ENCODE measurements at places on chromosomes 7 and 10.

GRCh38 chr7:110105307-110105706 lies 985.6 kb upstream of the LRRN3 start:
- DNase-seq = peak; percentile 81

DNA sequence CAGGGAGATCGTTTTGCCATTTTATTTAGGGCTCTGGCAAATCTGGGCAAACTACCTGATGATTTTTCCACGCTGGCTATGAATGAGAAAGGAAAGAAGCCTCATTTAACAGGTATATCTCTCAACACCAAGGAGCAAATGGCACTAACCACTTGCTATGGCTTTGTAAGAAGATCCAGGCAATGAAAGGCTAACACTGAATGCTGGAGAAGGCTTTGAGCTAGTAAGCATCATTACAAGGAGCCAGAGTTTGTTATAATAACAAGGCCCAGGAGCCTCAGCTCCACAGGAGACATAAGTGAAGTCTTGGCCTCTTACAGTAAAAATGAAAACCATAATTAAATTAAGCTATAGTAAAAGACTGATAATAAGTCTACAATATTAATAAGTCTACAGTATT lies 123.1 kb downstream of the CNOT4 start:
- DNase-seq = no peak

GRCh38 chr10:94725871-94726270 lies 36.6 kb upstream of the CYP2C19 start:
- no peak for DNase-seq

- no peak for DNase-seq
These were observed 46.1 kb upstream of the EXOC6 start for GRCh38 chr10:92801978-92802872.

- no peak for DNase-seq
These were observed 369.7 kb downstream of the LRMDA start for GRCh38 chr10:75801121-75801520.

DNA sequence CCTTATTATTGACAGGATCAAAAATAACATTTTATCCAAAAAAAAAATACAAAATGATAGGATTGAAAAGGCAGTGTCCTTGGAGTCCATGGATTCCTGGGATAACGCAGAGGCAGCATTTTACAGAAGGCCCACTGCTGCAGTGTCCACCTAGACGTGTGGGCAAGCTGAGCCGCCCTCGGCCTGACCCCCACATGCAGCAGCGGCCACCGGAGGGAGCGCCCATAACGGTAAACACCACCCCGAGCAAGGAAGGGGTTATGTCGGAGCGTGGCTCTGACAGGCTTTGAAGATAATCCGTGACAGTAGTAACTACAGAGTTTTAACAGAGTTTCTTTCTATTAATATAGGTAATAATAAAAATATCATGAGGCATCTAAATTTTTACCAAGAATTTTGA lies 45.3 kb upstream of the PITRM1 start:
- DNase-seq = no peak

DNA sequence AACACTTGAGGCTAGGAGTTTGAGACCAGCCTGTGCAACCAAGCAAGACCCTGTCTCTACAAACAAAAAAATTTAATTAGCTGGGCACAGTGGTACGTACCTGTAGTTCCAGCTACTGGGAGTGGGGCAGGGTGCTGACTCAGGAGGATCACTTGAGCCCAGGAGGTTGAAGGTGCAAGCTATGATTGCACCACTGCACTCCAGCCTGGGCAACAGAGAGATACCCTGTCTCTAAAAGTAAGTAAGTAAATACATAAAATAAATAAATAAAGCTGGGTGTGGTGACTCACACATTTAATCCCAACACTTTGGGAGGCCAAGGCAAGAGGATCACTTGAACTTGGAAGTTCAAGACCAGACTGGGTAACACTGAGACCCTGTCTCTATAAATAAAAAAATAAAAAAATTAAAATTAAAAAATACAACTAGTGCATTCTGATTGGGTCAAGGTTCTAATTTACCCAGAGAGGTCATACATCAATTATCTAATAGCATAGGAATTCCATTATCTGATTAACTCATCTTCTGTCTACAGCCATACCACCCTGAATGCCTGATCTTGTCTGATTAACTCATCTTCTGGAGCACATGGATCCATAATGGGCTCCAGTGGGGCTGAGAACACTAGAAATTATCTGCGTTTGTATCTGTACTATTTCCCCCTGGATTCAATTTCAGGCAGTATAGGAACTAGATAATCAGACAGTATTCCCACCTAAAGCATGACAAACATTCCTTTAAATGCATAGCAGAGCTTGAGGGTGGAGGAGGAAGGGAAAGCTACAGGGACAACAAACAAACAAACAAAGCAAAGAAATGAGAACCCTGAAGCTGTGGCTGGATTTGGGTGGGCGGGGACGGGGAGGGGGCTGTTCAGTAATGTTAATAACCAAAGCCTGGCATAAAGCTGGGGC lies 21.0 kb upstream of the HILPDA start:
- no peak for DNase-seq

DNA sequence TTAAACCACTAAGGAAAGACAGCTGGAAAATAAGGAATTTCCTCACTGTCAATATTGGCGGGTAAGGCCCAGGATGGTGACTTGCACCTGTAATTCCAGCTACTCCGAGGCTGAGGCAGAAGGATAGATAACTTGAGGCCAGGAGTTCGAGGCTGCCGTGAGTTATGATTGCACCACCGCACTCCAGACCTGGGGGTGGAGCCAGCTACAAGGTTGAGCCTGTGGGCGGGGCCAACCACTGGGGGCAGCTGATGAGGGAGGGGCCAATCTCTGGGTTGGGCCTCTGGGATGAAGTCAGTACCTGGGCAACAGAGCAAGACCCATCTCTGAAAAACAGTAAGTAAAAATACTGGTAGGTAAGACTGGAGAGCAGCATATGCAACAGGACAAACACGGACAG lies 80.1 kb upstream of the ADO start:
- DNase-seq = no peak

GRCh38 chr7:94616855-94617254 lies 39.1 kb downstream of the SGCE start:
- DNase-seq = no peak

DNA sequence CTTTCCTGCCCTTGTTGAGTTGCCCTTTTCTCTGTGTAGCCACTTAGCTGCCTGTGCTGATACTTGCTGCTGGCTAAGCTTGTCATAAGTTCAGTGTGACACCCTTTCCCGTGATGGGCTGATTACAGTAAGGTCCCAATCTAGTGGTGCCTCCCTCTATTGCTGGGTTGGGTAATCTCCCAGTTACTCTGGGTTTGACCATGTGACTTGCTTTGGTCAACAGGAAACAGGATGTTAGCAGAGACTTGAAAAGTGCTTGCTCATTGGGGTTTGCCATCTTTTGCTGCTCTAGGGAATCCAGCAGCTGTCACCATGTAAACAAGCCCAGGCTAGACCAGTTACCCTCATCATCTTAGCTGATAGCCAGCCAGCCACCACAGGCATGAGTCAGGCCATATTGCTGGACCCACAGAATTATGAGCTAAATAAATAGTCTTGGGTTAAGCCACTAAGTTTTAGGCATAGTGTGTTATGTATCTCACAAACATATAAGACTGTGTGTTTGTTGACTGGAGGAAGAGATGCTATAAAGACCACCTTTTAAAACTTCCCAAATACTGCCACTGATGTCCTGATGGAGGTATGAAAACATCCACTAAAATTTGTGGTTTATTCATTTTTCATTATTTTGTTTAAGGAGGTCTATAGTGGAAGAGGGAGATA lies 4.0 kb upstream of the LEP start:
- DNase-seq = no peak

DNA sequence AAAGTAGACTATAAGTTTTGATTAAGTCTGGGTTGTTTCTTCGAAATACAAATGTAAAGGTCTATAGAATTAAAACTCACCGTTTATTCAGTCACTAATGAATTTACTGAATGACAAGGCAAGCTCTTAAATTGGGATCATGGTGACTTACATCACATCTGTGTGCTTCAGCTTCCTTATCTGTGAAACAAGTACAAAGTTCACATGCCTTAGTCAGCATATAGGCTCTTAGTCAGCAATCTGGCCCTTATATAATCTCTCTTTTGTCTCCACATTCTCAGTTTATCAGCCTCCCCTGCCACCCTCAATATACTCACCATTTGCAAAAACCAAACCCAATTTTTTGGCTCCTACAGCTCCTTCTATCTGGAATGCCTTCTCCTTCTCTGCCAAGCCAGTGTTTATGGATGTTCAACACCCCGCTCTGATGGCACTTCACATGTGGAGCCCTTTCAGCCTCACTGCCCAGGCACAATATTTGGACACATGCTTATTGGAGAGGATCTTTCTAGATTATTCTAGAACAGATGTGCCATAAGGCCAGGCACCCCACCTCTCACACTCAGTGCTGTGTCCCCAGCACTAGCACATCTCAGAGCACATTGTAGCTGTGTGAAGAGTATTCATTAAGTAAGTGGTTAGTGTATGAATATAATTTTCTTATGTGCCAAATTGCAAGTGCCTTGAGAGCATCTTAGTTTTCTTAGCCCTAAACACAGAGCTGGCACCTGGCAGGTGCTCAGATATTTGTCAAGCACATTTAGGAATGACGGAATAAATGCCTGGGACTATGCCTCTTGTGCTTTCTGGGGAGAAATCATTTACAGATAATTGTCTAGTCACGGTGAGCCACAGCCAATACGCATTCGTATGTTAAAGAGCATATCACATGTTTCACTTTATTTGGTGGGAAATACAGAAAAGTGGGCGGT lies 9.8 kb upstream of the LAMB1 start:
- no peak for DNase-seq

- no peak for DNase-seq
These were observed 6.4 kb upstream of the IGFBP1 start for GRCh38 chr7:45881759-45882464.

DNA sequence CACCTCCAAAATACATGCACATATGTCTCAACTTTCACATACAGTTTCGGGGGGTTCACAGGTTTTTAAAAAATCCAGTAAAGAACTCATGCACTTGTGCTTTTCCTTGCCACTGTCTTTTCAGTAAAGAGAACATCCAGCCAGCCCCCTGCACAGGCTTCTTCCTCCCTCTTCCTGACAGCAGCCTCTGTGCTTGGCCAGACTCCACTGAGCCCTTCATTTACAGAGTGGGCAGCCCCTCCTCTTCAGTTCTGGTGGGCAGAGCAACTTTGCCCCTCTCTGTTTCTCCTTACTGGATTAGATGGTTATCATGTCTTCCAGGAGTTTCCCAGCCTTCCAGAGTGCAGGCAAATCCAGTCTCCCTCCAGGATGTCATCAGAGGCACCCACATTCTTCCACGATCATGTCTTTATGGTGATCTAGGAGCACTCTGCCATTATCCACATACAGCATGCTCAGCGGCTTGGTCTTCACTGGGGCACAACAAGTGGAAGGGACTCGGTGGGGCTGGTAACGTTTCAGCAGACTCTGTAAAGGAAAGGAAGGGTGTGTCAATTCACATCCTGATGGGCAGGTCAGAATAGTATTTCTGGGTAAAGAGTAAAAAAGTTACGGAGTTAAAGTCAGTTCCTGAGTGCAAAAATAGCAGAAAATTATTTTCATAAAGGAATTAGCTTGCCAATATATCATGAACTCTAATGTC lies 8.8 kb downstream of the NODAL start:
- no peak for DNase-seq

- no peak for DNase-seq
These were observed 126.0 kb upstream of the JCAD start for GRCh38 chr10:30185341-30185740.

DNA sequence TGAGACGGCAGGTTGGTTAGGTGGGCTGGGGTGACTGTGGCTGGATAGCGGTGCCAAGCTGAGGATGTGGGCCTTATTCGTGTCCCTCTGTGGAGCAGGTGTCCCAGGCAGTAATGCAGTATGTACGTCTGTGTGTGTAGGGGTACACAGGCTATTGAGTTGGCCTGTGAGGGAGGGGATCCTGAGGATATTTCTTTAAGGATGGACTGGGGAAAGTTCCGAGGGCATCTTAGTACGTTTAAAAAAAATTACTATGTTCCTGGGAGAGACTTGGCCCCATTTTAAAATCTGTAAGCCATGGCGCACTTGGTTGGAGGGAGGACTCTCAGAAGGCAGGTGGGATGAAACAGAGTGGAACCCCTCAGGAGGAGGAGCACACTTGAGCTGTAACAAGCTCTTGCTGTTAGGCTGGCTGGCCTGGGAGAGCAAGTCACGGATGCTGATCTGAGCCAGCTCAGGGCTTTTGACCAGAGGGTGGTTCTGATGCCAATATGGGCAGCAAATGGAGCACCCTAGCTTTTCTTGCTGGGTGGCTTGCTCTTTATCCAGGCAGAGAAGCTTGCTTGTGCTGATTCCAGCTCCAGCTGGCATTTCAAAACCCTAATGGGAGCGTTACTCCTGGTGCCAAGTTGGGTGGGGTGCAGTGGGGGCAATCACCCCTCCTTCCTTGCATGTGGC lies 765 bp downstream of the WBP1L start:
- DNase-seq = no peak

- no peak for DNase-seq
These were observed 2.9 kb downstream of the CAV2 start for GRCh38 chr7:116502201-116503096.

DNA sequence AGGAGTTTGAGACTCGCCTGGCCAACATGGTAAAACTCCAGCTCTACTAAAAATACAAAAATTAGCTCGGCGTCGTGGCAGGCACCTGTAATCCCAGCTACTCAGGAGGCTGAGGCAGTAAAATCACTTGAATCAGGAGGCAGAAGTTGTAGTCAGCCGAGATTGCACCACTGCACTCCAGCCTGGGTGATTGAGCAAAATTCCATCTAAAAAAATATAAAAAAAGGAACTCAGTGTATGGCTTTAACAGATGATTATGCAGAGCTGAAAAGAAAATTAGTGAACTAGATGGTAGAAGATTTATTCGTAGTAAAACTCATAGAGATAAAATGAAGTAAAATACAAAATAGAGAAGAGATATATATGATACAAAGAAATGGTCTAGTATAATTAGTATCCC lies 12.6 kb upstream of the CNOT4 start:
- DNase-seq = no peak

DNA sequence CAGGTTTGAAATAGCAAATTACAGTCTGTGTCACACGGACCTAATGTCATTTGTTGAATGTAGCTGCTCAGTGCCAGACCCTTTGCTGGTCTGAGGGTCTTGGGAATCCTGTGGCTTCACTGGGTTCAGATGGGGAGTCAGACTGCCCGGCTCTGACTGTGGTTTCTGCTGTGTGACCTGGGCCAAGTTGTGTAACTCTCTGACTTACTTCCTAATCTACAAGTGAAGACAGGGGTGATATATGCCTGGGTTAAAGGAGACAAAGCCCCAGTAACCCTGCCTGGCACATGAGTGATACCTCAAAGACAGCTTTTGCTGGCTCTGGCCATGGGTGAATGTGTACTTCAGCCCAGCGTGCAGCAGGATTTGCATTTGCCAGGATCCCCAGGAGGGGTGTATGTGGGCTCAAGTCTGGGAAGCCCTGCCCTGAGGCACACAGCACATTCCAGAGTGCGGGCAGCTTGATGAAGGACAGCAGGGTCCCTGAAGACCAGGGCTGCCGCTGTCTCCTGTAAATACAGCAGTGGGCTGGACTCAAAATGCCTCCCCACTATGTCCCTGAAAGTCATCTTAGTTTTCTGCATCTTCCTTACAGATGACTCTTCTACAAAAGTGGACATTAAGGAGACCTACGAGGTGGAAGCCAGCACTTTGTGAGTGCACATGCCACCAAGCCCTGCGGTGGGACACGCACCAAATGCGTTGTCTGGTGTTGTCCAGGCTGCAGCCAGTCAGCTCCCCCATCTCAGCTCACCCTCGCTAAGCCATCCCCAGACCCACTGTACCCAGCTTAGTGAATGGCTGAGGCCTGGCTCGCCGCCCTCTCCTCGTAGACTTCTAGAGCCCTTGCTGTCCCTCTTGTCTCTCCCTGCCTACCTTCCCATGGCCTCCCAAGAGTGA lies 16.4 kb downstream of the NACAD start:
- DNase-seq = no peak

Measured in NCI-H187 (cell line).